NCI-H187 treated with DMSO at 0.1 percent for 48 hours (cell line): ENCODE measurements at places on chromosomes 7 and 10.

DNA sequence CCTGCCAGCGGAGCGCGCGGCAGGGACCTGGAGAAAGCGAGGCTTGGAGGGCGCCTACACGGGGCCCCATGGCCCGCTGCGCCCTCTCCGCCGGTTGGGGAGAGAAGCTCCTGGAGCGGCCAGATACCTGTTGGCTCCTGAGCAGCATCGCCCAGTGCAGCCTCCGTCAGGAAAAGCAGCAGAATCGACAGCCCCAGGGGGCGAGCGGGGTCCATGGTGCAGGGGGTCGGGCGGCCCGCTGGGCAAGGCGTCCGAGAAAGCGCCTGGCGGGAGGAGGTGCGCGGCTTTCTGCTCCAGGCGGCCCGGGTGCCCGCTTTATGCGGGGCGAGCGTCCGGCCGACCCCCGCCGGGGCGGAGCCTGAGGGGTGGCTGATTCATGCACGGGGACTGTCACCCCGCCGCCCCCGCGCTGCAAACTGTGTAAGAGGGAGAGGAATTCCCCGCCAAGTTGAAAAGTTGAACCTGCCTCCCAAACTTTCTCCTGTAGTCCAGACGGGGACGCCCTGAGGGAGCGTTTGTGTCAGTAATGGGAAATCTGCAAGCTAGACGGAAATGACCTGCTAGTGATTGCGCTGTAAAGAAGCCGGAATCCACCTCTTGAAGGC lies at the start of gene TFPI2:
TFPI2 (minus strand) TSS at position 290 of the 605 bp plus-strand sequence; CDS start at position 215, 75 bp downstream.
- DNase-seq, result no peak

- DNase-seq, result no peak
These were observed 251.9 kb upstream of the TCERG1L start for GRCh38 chr10:131563411-131563810.

- DNase-seq, result no peak
These were observed 489.9 kb downstream of the NXPH1 start for GRCh38 chr7:8923164-8923806.

DNA sequence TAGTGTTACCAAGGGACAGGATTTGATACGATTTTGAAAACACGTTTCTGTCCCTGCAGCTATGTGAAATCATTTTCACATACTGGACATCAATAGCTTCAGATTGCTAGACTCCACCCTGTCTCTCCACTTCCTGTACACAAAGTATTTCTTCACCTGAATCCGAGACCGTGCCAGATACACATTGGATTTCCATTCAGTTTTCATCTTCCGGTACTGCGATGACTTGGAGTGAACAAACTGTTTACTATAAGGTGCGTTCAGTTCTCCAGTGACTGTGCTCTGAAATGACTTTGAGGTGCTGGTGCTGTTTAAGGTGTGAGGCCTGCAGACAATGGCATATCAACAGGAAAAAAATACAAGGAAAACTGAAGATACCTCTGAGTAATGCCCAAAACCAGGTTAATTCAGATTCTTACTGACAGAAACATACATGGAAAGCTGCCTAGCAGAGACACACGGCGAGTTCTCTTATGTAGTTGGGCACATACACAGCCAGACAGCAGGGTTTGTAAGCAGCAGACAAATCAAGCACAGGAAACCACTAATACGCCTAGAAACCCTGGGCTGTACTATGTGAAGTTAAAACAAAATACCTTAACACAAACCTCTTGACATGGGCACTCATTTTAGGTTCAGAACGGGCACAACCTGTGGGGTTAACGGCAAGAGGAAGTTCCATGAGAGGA lies 119.2 kb downstream of the GALNT11 start:
- DNase-seq, result no peak

DNA sequence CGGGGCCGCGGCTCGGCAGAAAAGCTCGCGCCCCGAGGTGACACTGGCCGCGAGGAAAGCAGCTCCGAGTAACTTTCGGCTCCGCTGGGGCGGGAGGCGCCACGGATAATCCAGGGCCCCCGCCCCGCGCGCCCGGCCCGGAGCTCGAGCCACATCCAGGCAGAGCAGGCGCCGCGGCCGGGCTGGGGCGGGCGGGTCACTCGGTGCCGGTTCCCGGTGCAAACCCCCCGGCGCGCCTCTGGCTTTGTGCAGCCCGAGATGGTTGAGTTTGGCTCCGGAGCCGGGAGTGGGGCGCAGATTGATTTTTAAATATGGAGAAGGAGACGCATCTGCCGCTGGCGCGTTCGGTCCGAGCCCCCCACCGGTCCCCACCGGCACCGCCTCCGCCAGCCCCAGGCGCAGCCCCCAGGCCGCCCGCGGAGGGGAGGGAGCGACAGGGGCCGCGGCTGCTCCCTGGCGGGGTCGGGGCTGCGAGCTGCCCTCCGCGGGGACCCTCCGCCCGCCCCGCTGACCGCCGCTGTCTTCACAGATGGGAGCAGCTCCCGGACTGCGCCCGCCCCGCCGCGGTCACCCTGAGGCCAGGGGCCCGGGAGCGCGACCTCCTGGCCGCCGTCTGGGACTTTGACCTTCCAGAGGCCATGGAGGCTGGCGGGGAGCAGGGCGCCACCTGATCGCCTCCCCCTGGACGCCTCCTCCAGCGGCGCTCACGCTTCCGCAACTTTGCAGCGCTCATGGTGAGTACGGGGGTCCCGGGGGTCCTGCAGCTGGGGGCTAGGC lies 643 bp downstream of the ADGRA1 start:
- DNase-seq, result no peak
